ENCODE measurements at places on chromosomes 16 and 17.

- DNase-seq, result no peak
Observed at GRCh38 chr17:37239690-37240334, 136.0 kb upstream of the C17orf78 start.

- DNase-seq, result no peak
Observed at GRCh38 chr17:75087182-75087557, 584 bp upstream of the SLC16A5 start.

DNA sequence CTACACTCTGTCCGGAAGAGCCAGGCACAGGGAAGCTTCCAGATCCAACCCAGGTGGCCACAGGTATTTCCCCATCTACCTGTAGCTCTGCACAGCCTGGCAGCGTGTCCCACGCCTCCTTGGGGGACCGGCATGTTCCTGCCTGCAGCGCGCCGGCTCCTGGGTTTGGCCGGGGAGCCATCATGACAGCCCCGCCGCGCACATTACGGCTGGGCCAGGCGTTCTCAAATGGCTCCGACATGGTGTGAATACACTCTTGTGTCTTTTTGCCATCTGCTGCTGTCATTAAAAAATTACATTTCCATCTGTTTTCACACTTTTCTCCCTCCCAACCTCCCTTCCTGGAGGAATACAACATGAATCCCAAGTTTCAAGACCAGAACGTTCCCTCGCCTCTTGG lies 8.0 kb upstream of the GINS2 start:
- no peak for DNase-seq

GRCh38 chr17:83109793-83110645 lies 30.6 kb downstream of the METRNL start:
- no peak for DNase-seq

GRCh38 chr16:12679660-12680272 lies 123.9 kb downstream of the CPPED1 start:
- DNase-seq, result no peak

All from stimulated activated CD8-positive, alpha-beta memory T cell treated with anti-CD3 and anti-CD28 coated beads, Interleukin-7, amount 100 ng/mL, for 4 hours (primary cell).